Activated gamma-delta T cell treated with Interleukin-2 at 50 U/mL for 16 hours (primary cell): ENCODE measurements at places on chromosomes 11 and 22.
A peak's percentile ranks its signal among the peaks of the same experiment; 100 is the strongest.

DNA sequence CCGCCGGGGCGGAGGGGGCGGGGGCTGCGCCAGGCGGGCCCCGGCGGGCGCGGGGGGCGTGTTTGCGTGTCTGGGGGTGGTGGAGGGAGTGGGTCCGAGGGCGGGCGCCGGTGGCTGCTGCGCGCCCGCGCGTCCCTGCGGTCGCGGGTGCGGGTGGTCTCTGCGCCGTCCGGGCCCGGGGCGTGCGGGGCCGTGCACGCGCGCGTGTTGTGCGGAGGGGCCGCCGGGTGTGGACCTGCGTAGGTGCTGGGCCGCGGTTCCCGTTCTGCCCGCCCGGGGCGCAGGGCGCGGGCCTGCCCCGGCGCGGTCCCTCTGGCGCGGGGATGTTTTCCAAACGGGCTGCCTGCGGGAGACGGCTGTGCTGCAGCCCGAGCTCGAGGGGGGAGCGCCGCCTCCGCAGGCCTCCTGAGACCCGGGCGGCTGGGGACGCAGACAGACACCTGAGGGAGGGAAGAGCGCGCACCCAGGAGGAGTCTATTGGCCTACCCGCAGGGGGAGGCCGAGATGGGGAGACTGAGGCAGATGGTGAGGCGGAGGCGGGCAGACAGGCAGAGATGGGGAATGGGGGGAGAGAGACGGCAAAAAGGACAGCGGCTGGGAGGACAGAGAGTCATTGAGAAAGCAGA lies 442 bp downstream of the PELI3 start:
- DNase-seq = peak; percentile 20

GRCh38 chr11:67584881-67585873 lies 1.6 kb downstream of the GSTP1 start:
- DNase-seq = no peak

GRCh38 chr11:36453678-36454077 lies 56.4 kb downstream of the TRAF6 start:
- no peak for DNase-seq

GRCh38 chr22:25876871-25877270 lies 134.9 kb downstream of the MYO18B start:
- DNase-seq = no peak

- DNase-seq = no peak
These were observed 16.1 kb downstream of the MS4A6E start for GRCh38 chr11:60343094-60343704.

GRCh38 chr11:80239217-80239616 lies 798.4 kb upstream of the TENM4 start:
- DNase-seq = no peak
